ENCODE measurements at places on chromosomes 4 and X.

DNA sequence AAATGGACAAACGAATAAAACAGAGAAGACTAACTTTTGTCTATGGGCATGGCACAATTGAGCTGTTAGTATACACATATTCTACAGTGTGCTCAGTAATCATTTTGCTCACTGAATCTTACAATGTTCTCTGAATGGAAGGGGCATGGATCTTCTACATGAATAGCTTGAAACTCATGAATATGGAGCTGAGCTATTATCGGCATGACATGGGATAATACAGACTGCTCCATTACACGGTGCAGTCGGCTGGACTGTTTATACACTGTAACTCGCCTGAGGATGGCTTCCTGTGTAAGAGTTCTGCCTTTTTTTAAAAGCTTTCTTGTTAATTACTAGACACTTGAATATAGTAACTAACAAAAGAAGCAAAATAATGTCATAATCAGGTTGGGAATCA, 368.5 kb upstream of the MAD2L1 start:
- no peak for DNase-seq

GRCh38 chrX:154840856-154841255, 6.4 kb upstream of the SMIM9 start:
- DNase-seq: no peak

- no peak for DNase-seq
Observed at GRCh38 chr4:95066050-95066449, 308.3 kb downstream of the BMPR1B start.

DNA sequence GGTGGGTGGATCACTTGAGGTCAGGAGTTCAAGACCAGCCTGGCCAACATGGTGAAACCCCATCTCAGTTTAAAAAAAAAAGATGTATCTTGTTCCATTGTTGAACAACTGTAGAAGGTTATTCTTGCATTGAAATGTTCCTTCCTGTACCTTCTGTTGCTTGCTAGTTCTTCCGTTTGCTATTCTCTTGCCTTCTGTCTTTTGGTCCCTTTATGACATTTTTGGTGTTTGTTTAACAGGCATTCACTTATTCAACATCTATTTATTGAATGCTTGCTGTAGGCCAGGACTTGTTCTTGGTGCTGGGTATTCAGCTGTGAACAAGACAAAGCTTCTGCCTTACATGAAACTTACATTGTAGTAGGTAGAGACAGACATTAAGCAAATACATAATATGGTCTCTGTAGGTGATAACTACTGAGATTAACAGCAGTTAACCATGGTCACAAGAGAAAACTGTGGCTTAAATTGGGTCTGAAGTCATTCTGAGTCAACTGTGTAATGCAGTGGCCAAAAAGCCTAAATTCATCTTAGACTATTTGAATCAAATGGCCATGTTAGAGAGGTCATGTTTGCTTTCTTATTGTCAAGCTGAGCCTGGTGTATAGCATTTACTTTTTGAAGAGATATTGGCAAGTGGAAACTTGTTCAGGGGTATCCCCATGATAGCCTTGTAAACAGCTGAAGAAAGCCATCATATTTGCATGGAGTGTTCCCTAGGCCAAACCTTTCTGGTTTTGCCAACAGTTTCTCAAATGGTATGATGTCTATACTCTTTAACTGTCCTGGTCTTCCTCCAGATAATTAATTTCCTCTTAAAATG, 35.6 kb downstream of the GAB1 start:
- no peak for DNase-seq

- DNase-seq: no peak
Observed at GRCh38 chrX:118181030-118181429, 64.4 kb upstream of the KLHL13 start.

- no peak for DNase-seq
Observed at GRCh38 chrX:56793521-56794320, 64.7 kb downstream of the NBDY start.

GRCh38 chrX:140292961-140293360, 211.9 kb downstream of the SOX3 start:
- DNase-seq: no peak

DNA sequence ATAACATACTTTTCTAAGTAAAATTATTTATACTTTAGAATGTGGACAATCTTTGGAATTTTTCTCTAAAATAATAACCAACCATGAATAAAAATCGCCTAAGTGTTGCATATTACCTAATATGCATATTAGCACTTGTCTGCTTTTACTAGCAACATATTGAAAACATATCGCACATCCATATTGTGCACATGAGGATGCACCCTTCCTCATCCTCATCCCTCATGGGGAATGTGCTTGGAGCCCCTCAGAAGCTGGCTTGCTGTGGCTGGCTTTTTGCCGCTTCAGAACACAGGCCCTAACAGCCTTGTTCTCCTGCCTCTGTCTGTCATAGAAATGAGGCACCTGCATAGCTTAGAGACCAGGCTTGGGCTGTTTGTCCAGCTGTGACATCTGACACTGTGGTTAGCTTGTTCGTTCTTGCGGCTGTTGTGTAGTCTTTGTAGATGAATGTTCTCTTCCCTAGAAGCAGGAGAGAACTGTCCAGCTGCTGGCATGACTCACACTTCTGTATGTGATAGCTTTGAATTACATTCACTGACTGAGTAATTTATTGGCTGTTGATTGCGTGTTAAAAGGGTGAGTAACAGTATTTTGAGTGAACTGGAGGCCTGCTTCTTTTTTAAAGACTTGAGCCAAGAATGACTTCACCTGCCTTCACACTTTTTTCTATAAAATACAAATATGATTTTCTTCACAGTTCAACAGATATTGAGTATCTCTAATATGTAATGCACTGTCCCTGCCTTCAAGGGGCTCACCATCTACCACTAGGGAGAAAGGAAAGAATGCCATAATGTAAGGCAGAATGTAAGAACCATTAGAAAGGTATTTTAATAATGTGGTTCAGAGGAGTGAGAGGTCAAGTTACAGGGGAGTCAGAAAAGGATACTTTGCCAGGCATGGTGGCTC, 81.9 kb downstream of the HMGB2 start:
- no peak for DNase-seq

DNA sequence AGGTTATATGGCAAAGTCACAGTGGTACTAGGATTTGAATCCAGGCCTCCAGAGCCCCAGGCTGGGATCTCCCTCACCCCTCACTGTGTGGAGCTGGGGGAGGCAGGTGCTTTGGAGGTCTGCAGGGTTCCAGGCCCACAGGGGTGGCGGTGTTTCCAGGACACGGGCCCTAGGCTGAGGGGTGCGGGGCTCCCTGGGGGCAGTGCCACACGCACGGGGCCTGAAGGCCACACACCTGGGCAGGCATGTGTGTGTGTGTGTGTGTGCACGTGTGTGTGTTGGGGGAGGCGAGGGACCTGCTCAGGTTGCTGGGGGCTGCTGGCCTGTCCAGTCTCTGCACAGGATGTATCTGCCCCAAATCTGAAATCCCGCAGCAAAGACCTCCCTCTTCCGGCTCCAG, 18.8 kb downstream of the SH3TC1 start:
- DNase-seq: no peak

DNA sequence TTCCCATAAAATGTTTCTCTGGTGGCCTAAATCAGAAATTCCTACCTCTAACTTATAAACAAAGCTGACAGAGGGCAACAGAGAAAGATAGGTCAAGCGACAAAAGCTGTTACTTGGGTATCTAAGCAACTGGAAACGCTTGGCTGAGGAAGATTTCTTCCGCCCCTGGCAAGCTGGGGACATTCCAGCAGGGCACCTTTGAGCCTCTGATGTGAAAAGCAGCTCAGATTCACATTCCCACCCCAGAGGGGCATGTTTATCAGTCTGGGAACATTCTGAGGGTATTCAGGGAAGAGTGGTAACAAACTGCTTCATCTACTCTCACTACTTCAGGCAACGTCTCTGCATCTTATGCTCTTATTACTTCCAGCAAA, 3.5 kb upstream of the CDS1 start:
- DNase-seq: no peak

GRCh38 chrX:67613996-67614395, 70.2 kb downstream of the AR start:
- DNase-seq: no peak

GRCh38 chr4:112951362-112952312, 97.8 kb upstream of the ANK2 start:
- no peak for DNase-seq

GRCh38 chr4:100430451-100430850, 87.4 kb downstream of the EMCN start:
- DNase-seq: no peak

DNA sequence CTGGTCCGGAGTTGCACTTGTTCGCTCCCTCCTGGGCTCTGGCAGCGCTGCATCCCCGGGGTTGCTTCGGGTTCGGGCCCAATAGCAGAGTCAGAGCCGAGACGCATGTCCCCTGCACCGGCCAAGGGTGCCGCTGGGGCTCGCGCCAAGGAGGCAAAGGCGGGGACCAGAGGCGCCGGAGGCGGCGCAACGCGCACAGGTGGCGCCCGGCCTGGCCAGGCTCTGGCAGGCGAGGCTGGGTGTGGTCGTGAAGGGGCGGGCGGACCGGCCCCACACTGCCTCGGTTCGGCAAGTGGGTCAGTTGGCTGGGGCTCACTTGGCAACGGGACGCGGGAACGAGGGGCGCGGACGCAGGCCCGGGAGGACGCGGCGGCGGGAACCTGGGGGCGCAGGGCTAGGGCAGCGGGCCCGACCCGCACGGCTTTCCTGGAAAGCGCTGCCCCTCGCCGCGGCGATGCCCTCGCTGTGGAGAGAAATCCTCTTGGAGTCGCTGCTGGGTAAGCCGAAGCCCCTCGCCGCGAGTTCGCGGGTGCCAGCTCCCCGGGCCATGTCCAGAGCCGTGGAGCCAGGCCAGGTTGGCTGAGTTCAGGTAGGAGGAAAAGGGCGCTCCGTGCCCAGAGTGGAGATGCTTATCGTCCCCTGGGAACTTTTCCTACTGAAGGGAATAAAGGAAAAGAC, at the start of gene CWH43:
TSS of gene CWH43 (plus strand) at position 300 of the 678 bp plus-strand sequence. CDS start at position 455, 155 bp downstream.
- DNase-seq: no peak

- DNase-seq: no peak
Observed at GRCh38 chr4:87144356-87144755, 76.1 kb downstream of the KLHL8 start.

- no peak for DNase-seq
Observed at GRCh38 chr4:8855818-8856245, 15.8 kb downstream of the HMX1 start.

- DNase-seq: no peak
Observed at GRCh38 chr4:184816962-184817361, 8.8 kb downstream of the ACSL1 start.

GRCh38 chrX:93585661-93586060, 87.7 kb downstream of the NAP1L3 start:
- DNase-seq: no peak

DNA sequence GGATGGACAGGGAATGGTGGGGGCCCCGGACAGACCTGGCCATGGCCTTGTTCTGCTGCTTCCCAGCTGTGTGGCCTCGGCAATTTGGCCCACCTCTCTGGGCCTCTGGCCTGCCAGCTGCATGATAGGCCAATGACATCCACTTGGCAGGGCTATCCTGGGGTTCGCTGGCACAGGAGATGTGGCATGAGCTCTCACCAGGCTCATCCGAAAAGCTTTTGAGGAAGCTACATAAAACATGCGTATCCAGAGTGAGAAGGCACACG, 18.1 kb downstream of the SH3TC1 start:
- no peak for DNase-seq

GRCh38 chr4:150078041-150078578, at the start of gene DCLK2:
DCLK2 (plus strand) TSS chr4:150078445; CDS start chr4:150079028, 583 bp downstream.
- DNase-seq: no peak
